Foreskin keratinocyte (primary cell): ENCODE measurements at places on chromosomes 3 and 15.

DNA sequence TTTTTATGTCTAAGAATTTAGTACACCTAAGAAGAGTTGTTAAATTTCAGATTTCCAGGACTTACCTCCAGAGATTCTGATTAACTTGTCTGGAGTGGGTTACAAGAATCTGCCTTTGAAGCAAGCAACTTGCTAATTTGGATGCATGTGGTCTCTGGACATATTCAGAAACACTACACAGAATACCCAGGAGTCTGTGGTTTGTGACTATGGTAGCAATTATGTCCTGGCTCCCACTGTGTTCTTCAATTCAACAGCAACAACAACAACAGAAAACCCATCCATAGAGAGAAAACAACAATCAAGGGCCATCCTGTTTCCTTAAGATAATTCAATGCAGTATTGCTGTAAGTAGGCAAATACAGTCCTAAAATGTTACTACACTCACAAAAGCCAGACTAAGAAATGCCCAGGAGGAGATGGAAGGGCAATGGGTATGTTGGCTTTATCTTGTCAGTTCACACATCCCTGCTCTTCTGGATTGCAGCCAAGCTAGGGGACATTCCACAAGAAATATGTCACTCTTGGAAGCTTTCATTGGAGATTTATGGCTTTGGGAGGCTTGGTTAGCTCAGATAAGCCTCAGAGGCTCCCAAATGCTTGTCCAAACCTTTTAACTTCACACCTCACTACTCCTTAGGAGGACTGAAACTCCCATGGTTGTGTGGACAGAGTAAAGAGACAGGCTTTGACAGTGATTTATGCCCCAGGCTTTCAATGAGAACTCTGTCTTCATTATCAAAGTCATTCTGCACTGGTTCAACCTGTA lies 99.4 kb upstream of the MRPL3 start:
- no peak for DNase-seq

DNA sequence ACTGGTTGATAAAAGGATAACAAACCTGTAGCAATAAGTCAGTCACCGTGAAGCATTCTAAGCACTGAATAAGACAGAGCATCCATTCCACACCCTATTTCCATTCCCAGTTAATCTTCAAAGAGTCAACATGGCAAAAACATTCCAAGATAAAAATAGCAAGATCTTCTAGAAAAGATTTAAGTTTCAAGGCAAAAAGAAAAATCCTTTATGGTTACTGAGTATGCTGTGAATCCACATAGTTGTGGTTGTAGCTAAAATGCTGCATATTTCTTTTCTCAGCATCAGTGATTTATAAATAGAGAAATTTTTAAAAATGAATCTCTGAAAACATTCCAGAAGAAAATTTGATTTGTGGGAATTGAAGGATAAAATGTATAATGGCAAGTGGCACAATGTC lies 21.1 kb downstream of the GAP43 start:
- no peak for DNase-seq

- no peak for DNase-seq
Observed at GRCh38 chr3:189531271-189531670, 99.9 kb upstream of the TP63 start.

- peak; percentile 50 for DNase-seq
Observed at GRCh38 chr3:44862226-44862637, 520 bp downstream of the TMEM42 start.

DNA sequence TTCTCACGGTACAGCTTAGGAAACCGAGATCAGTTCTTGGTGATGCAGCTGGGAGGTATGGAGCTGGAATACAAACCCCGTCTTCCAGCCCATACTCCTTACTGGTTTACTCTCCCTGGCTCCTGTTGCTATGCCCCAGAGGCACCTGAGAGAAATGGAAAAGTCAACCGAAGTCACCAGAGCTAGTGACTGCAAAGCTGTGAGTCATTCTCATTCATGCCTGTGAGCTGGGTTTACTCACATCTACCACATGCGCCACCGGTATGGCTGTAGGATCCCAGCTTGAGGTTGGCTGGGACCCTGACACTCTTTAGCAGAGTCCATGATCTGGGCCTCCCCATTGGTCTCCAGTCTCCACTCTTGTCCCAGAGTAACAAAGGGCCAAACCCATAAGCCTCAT lies 111.5 kb upstream of the ETV5 start:
- peak; percentile 53 for DNase-seq

DNA sequence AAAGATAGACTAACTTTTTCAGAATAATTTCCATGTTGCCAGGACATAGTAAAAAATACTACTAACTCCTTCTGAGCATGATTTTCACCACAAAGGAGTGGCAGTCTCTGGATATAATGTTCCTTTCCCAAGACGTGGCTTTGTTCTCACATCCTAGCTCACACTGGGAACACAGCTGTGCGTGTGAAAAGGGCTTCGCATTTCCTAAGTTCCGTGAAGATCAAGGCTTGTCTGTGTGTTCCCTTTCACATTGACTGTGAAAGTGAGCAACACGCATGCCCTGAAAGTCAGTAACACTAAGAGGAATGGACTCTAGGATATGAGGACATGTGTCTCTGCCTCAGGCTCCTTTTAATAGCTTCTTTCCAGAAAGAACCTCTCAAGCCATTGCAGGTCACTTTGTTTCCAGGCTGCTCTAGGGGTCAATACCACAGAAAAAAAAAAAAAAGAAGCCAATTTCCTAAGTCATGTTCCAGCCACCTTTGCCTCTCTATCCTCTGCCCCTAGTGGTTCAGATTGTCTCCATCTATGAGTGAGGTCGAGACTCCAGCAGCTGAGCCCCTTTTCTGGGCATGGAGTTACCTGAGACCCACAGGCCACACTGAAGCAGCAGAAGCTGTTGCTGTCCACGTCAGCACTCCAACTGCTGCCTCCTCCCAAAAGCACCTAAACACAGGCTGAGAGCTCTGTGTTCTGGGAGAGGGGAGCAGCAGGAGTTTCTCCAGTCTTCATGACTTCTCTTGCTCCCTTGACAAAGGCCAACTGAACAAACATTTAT lies 355.9 kb downstream of the RSL24D1 start:
- no peak for DNase-seq

DNA sequence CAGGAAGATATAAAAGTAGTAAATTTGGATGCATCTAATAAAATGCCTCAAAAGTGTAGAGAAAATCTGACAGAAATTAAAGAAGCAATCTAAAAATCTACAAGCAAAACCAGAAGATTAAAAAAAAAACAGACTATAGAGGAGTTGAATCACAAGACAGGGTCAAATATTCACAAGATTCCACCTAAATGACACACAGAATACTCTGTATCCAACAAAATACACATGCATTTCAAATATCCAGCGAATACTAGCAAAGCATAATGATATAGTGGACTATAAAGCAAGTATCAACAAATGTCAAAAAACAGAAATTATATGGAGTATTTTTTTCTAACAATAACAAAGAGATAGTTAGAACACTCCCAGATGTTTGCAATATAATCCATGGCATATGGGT lies 20.5 kb upstream of the ACTC1 start:
- no peak for DNase-seq
